Mesenteric fat pad (tissue), 1 donor: ENCODE measurements at places on chromosomes 7 and 10. TPM values are rescaled to one million over a fixed set of nuclear protein-coding genes. Genes with fewer than 3 reads are reported as not detected.

CDH23 gene
- total RNA-seq = 9.7 TPM

DNA sequence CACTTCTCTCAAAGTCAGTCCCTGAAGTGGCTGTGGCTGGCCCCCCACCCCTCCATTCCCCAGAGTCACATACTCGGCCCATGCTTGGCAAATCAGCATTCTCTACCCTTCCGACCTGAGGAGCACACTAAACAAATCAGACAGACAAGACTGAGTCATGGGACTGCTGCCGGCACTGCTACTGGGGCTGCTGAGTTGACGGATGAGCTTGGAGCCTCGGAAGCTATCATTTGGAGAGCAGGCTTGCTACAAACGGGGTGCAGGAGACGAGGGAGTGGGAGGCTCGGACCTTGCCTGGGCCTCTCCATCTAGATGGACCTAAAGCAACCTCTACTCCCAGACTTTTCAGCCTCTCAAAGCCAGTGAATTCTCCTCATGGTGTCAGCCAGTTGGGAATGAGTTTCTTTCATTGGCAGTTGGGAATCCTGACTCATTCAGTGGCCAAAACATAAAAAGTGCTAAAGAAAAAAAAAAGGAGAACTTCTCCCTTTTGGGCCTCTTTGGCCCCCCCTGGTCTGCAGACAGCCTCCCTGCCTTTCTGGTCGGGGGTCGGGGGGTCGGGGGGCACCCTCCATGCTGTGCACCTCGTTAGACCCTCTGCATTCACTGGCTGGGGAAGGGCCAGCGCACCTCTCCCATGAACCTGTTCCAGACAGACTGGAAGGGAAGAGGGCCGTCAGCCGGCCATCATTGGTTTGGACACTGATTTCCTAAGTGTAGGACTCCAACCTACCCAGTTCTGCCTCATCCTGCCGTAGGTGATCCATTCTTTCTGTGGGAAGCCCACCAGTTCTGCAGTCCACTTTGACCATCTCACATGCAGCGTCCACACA, 52.3 kb upstream of the COL13A1 start:
- DNase-seq = no peak

- DNase-seq = no peak
These were observed 85.9 kb downstream of the VTI1A start for GRCh38 chr10:112532956-112533355.

DNA sequence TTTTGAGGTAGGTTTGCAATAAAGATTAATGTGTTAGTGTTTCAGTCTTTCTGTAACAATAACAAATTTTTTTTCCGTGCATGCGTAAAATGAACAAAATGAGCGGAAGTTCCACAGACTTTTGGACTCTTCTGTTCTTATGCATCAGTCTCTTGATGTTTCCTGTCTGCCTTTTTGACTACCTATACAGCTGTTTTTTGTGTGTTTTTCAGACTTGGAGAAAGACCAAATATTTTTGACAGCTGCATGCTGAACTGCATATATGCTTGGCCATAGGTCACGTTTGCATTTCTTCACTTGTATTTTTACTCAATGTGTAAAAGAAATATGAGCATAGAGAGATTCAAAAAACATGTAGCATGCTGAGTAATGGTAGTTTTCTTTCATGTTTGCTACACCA, 119.3 kb downstream of the BBS9 start:
- DNase-seq = no peak

DNA sequence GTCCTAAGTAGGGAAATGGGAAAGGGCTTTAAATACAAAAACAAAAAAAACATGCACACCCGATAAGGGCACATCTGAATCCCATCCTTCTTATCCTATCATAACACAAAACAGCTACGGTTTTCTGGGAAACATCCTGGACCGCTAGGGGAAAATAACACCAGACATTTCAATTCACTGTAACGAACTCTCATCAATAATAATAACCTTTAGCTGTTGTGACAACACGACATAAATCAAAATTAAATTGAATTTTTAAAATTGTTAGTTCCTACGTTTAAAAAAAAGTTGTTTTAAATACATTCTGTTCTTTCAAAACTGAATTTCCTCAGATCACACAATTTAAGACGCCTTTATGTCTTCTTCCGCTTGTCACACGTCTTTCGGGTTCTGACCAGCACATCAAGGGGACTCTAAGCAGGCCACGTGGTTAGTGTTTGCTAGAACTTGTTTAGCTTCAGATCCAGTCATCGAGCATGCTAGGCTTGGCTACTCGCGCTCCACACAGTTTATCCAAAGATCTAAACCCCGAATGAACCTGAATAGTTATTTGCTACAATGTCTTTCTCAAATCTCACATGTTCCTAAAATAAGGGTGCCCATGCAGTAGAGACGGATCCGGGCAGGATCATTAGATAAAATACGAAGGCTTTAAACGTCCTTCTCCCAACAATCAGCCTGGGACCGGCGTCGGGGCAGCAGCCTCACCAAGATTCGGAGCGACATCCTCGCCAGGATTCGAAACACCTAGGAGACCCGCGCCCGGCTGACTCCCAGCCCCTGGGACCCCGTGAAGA, 839 bp downstream of the IKZF5 start:
- DNase-seq = no peak

GSDME gene
- total RNA-seq = 12.9 TPM

- DNase-seq = no peak
These were observed 305.8 kb downstream of the PLXNA4 start for GRCh38 chr7:132270517-132270916.
